Ascending aorta (tissue), 2 donors: ENCODE measurements at places on chromosomes 1 and 21. TPM values are rescaled to one million over a fixed set of nuclear protein-coding genes. Genes with fewer than 3 reads are reported as not detected.

DEPDC1 gene
- not detected for total RNA-seq

RNF207 gene
- total RNA-seq = 81.1 TPM

THEM4 gene
- total RNA-seq = 7.7 TPM

LCE1E gene
- not detected for total RNA-seq

GJA4 gene
- total RNA-seq = 190 TPM

OLFML3 gene
- 26.4 TPM for total RNA-seq

TSPEAR gene
- total RNA-seq = not detected

PIK3CD gene
- 19.7 TPM for total RNA-seq

DNA sequence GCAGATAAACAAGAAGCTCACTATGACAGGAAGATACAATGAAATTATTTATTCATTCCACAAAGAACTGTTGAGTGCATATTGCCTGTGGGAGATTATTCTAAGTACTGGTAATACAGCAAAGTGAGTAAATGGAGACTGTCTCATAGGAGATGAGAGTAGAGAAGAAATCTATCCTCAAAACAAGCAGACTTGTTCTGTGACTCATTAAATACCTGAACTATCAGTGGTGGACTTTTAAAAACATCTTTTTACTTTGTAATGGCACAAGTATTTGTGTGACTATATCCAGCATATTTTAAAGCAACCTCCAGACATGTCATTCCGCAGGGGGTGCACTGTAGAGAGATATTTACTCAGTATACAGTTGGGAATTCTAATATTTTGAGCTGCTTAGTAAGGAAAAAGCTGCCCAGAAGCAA, 259.2 kb downstream of the FMN2 start:
- H3K4me3 ChIP-seq = no peak overlapping the region
- no peaks in the 10 kb centered on the region for H3K27me3 ChIP-seq
- no peak overlapping the region for H3K27ac ChIP-seq
- no peaks in the 10 kb centered on the region for H3K4me1 ChIP-seq
- no peaks in the 10 kb centered on the region for H3K36me3 ChIP-seq
- no peak for DNase-seq

- H3K4me3 ChIP-seq = no peak overlapping the region
- no peak overlapping the region for H3K27ac ChIP-seq
- no peaks in the 10 kb centered on the region for H3K36me3 ChIP-seq
- DNase-seq = no peak
Measured at GRCh38 chr1:97013136-97013535, 291.6 kb downstream of the PTBP2 start.
